ENCODE measurements at places on chromosomes 2 and 18. TPM values are rescaled to one million over a fixed set of nuclear protein-coding genes. Genes with fewer than 3 reads are reported as not detected.

The PKDCC gene
- polyA plus RNA-seq: 60.9 TPM

The CMPK2 gene
- polyA plus RNA-seq: 1.7 TPM

The ZNF804A gene
- not detected for polyA plus RNA-seq

The PCARE gene
- polyA plus RNA-seq: 0.05 TPM

The STARD6 gene
- polyA plus RNA-seq: not detected

The ZNF396 gene
- polyA plus RNA-seq: 2.7 TPM

The TDRD15 gene
- not detected for polyA plus RNA-seq

The MYO5B gene
- 8.0 TPM for polyA plus RNA-seq

The SERPINB4 gene
- not detected for polyA plus RNA-seq

The CRACDL gene
- polyA plus RNA-seq: 5.3 TPM

The AKAIN1 gene
- 0.91 TPM for polyA plus RNA-seq

The SRD5A2 gene
- polyA plus RNA-seq: not detected

The KLHL29 gene
- polyA plus RNA-seq: 4.1 TPM

The GATA6 gene
- 15.4 TPM for polyA plus RNA-seq

The IL36RN gene
- not detected for polyA plus RNA-seq

The DSG2 gene
- 7.6 TPM for polyA plus RNA-seq

The DCC gene
- 0.19 TPM for polyA plus RNA-seq

The DOK6 gene
- polyA plus RNA-seq: 0.19 TPM
